ENCODE measurements at places on chromosomes 2 and 18.

DNA sequence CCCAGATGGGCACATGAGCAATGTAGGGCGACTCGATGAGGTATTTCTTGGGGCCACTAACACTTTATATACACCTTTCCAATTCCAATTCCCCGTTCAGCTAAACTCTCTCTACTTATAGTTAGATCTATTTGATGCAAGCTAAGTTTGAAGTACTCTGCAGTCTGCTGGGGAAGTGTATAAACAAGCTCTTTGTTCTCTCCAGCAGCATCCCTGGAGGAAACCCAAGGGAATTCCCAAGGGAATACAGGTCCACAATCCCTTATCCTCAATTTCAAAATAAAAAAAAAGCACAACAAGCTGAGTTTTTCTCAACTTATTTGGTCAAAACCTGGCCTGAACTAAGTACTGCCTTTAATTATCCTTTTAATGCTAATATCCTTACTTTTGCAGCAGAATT, 433.3 kb downstream of the NBAS start:
- DNase-seq: no peak

GRCh38 chr2:99789849-99790248, 300.0 kb upstream of the REV1 start:
- no peak for DNase-seq

DNA sequence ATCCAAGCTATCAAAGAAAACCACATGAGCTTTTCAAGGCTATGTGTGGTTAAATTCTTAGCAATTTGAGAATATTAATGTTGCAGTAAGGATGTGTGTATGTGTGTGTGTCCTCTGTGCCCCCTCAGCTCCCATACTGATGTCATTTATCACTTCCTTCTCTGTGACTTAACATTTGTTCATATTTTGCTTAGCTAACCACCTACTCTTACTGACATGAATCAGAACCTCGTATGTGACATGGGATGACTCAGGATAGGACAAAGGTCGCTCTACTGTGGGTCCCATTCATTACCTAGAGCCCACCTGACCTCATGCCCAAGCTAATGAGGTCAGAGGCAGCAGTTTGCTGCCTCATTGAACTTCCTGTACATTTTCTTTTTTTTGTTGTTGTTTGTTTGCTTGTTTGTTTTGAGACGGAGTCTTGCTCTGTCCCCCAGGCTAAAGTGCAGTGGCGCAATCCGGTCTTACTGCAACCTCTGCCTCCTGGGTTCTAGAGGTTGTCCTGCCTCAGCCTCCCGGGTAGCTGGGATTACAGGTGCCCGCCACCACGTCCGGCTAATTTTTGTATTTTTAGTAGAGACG, 36.3 kb downstream of the MOGAT1 start:
- no peak for DNase-seq

DNA sequence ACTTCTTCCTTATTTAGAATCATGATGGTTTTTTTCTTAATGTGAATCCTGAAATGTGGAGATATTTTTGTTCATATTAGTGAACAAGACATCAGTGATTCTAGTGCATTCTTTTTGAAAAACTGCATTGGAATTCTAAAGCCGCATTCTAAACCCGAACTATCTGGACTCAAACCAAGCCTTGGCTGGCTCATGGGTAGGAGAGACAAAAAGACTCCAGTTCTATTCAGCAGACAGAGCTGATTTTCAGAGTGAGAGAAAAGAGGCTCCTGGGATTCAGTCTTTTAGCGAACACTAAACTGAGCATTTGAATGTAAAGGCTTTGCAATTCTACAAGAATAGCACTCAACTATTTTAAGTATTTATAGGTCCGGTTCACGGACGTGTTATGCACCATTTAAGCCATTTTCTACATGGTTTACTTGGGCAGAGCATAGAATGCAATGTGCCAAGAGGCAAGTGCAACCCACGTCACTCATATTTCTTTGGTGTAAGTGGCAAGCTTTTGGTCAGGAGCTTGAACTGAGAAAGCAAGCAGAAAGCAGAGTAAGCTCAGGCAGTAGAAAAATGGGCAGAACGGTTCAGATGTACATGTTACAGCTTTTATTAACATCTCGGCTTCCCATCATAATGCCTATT, 227.3 kb upstream of the RAB12 start:
- no peak for DNase-seq

DNA sequence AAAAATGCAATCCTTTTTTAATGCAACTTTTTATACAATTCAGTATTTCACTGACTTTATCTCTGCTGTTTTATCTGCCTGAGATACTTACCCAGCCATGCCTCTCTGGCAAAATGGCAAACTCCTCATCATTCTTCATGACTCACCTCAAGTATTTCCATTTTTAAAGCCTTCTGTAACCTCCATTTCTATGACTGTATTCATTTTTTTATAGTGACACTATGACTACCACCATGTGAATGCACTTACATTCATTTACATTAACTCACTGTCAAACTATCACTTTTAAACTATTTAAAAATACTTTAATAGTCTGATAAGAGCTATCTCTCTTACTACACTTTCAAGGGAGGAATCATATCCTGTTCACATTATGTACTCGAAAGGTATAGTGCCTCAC, 99.4 kb upstream of the SCN7A start:
- no peak for DNase-seq

DNA sequence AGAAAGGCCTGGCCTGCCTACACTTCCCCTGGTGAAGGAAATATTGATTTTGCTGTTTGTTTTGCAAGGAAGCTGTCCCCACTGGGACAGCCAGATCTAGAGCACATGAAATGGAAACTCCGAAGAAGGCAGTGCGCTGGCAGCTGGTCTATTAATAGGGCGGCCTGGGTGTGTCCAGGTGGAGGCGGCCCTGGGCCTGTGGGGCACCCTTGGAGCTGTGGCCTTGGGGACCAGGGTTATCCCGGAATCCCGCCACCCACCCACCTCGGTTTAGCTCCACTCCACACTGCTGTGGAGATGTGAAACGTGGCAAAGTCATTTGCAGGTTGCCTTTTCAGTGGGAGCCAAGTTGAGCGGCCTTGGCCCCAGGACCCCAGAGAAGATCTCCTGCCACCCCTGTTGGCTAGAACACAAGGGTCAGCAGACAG, 204.3 kb downstream of the KLHL29 start:
- no peak for DNase-seq

- DNase-seq: no peak
Observed at GRCh38 chr2:167215595-167215994, 327.3 kb downstream of the XIRP2 start.

- DNase-seq: no peak
Observed at GRCh38 chr2:218368621-218369153, 12.0 kb downstream of the CATIP start.

DNA sequence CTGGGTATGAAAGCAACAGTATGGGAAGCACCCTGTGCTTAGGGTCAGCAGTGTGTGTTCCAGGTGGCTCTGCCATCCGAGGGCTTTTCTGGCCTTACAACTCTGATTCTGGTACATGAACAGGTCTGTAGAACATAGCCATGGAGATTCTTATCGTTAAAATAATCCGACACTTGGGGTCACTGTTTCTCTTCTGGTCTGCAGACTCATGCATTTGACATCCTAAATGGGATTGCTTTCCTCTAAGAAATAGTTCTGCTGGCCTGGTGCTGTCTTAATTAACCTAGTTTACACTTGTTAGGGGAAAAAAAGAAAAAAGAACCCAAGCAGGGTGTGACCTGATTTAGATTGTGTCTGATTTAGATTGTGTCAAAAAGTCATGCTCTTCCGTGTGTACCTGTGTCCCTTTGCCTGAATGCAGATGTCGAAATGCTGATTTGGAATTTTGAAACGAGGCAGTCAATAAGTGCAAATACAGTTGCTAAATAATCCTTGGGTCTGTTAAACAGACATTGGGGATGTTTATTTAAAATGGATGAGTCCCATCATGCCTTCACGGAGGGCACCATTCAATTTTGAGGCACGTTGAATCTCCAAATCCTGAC, 59.6 kb downstream of the TRPM8 start:
- DNase-seq: no peak

All from stimulated activated CD4-positive, alpha-beta T cell treated with anti-CD3 and anti-CD28 coated beads, Interleukin-4, amount 100 ng/mL, for 48 hours (primary cell).